Spinal cord (tissue), 10 donors: ENCODE measurements at places on chromosomes 12 and 14. TPM values are rescaled to one million over a fixed set of nuclear protein-coding genes. Genes with fewer than 3 reads are reported as not detected.
A peak's percentile ranks its signal among the peaks of the same experiment; 100 is the strongest.

DNA sequence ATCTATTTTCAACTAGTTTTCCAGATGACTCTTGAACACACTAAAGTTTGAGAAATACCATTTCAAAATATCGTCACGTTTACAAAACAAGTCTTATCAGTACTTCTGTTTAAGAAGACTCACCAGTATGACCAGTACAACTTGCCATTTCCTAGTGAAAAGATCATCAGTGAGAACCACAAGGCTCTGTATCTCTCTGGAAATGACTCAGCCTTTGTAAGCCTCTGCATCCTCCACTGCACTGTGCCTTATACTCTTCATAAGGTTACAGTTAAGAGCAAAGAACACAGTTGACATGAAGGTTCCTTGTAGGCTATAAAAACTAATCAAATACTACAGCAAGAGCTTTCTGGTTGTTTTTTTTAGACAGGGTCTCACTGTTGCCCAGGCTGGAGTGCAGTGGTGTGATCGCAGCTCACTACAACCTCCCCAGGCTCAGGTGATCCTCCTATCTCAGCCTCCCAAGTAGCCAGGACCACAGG, 5.7 kb upstream of the VTI1B start:
- no peaks in the 10 kb centered on the region for H3K27me3 ChIP-seq
- H3K4me3 ChIP-seq = no peak overlapping the region
- peaks cover 21% of the 10 kb centered on the region for H3K36me3 ChIP-seq
- DNase-seq = no peak

DNA sequence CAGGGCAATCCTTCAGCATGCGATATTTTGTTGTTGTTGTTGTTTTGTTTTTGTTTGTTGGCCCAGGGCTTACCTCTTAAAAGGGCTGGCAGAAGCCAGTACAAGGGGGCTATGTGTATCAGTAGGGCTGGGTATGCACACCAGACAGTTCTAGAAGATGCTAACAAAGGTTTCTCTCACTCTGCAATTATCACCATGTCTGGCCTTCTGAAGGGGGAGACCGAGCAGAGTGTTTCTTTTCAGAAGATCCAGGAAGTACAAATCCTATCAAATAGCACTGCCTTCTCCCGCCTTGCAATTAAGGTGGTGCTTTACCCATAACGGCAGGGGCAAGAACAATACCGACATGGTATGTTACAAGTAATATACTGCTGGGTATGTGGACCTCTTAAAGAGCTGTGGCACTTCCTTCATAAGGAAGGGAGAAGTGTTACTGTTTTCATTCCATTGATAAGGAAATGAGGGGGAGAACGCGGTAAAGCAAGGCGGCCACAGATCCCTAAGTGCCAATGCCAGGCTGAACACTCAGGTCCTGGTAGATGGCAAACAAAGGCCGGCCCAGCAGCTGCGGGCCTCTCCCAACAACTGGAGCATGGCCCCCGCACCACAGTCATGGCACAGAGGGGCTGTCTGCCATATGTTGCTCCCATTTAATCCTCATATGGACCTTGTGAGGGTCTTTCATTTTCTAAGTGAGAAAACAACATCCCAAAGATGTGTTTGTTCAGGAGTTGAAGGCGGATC, 19.2 kb upstream of the CACNA2D4 start:
- no peak overlapping the region for H3K27ac ChIP-seq
- H3K27me3 ChIP-seq = no peaks in the 10 kb centered on the region
- no peak for DNase-seq
- H3K4me1 ChIP-seq = peaks cover 36% of the 10 kb centered on the region
- no peak overlapping the region for H3K4me3 ChIP-seq
- peaks cover 20% of the 10 kb centered on the region for H3K36me3 ChIP-seq

DNA sequence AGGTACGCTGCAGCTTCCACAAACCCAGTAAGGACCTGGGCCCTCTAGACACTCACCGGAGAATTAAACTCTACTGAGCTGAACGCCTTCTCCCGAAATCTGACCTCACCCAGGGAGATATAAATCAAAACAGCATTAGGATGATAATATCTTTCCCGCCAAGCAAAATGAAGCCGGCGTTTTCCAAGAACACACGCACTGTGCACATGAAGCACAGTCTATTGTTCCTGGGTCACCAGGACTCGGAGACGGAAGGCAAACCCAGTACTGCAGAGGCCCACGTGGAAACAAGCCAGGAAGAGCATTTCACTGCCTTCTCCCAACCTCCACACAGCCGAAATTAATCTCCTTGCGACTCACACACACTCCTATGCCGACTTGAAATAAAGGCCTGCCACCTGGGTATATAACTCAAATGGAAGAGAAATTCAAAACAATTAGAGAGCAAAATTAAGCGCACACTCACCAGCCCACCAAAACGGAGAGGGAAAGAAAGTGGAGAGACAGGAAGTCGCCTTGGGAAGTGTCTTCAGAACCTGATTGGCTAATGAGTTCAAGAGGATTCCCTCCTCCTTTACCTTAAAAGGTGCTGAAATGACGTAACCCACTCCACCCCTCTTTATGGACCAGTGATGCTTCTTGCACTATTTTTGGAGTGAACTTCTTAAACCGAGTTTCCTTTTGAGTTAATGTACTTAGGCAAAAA, at the start of gene CCNB1IP1:
TSS of gene CCNB1IP1 (minus strand) at position 492 of the 706 bp plus-strand sequence. CDS start 16,756 bp downstream, outside the sequence.
- H3K4me1 ChIP-seq = peaks cover 6% of the 10 kb centered on the region
- H3K4me3 ChIP-seq = peak within 1 kb of the TSS; percentile 68
- peak; percentile 72 for DNase-seq
- H3K27me3 ChIP-seq = peaks cover 1% of the 10 kb centered on the region
- H3K27ac ChIP-seq = peak within 1 kb of the TSS; percentile 88
- H3K36me3 ChIP-seq = no peaks in the 10 kb centered on the region

GRCh38 chr12:2696136-2696535, 98.6 kb upstream of the FKBP4 start:
- H3K36me3 ChIP-seq = peaks cover 4% of the 10 kb centered on the region
- no peak overlapping the region for H3K4me3 ChIP-seq
- H3K27ac ChIP-seq = no peak overlapping the region
- DNase-seq = no peak
- H3K4me1 ChIP-seq = peaks cover 4% of the 10 kb centered on the region
- H3K27me3 ChIP-seq = peaks cover 7% of the 10 kb centered on the region

OR6C2 gene
- total RNA-seq = not detected

POTEG gene
- total RNA-seq = not detected

DNA sequence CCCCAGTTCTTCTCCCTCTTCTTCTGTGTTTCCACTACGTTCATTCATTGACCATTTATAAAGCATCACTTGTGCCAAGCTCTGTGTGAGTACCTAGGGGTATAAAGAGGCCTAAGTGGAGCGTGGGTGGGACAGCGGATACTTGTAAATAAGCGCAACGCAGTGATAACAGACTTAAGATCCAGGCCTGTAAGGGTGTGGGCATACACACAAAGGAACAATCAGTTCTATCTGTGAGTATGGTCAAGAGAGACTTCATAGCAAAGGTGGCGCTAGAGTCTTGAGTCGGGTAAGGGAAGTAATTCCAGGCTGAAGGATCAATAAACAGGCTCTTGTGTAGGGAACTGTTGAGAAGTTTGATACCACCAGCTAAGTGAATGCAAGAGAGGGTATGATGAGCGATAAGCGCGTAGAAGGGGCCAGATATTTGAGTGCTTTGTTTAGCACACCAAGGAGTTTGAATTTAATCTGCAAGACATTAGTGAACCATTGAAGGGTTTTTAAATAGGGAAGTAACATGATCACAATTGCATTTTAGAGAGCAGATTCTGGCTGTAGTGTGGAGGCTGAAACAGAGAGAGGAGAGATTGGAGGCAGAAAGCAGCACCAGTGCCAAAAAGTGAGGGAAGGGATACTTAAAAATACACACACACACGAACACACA, 1.0 kb upstream of the GXYLT1 start:
- no peaks in the 10 kb centered on the region for H3K27me3 ChIP-seq
- H3K4me1 ChIP-seq = no peaks in the 10 kb centered on the region
- peak overlapping the region; percentile 67 for H3K4me3 ChIP-seq
- no peak overlapping the region for H3K27ac ChIP-seq

DNA sequence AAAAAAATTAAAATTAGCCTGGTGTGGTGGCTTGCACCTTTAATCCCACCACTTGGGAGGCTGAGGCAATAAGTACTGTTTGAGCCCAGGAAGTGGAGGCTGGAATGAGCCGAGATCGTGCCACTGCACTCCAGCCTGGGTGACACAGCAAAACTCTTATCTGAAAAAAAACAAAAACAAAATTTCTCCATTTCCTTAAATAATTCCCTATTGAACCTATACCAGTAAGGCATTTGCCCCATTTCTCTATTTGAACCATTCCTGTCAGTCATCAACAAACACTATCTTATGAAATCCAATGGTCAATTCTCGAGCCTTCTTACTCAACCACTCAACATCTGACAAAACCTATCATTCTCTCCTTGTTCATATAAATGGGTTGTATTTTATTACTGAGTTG, 14.7 kb downstream of the SLC2A14 start:
- H3K36me3 ChIP-seq = no peaks in the 10 kb centered on the region
- no peaks in the 10 kb centered on the region for H3K27me3 ChIP-seq
- DNase-seq = no peak
- H3K27ac ChIP-seq = no peak overlapping the region

DNA sequence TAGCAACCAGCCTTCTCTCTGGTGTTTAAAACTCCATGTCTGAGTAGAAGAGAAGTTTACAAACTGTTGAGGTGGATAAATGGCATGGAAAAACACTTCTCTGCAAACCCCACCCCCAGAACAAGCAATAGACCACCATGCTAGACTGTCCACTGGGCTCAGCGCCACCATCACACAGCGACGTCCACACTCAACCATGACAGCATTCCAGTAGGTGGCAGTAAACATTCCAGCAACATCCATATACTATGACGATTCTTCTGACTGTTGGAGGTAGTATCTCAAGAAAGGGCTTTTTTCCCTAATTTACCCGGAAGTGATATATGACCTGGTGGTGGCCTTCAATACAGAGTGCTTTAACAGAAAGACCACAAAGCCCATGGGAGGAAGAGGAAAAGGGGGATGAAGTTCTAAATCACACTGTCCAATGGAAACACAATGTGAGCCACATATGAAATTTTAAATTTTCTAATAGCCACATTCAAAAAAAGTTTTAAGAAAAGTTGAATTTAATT, 152.2 kb downstream of the SLC15A4 start:
- no peak for DNase-seq
- no peak overlapping the region for H3K4me3 ChIP-seq
- H3K36me3 ChIP-seq = no peaks in the 10 kb centered on the region
- no peaks in the 10 kb centered on the region for H3K4me1 ChIP-seq
- H3K27me3 ChIP-seq = no peaks in the 10 kb centered on the region

GPX2 gene
- not detected for total RNA-seq
